ENCODE measurements at places on chromosomes 11 and 22. TPM values are rescaled to one million over a fixed set of nuclear protein-coding genes. Genes with fewer than 3 reads are reported as not detected.

DNA sequence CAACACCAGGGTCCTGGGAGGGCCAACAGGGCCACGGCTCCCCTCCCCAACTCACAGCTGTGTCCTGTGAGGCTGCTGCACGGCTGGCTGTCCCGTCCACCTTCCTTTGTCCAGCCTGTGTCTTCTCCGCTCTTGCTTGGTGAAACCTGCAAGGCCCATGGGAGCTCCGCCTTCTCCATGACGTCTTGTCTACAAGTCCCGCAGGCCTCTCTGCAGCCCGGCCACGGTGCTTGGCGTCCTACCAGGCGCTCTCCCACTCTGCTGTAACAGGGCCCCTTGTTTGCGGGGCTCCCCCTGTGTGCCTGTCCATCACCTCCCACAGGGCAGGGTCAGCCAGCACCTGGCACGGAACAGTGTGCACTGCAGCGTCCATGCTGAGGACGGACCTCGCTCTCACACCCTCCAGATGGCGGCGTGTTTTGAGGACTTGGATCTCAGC is 866.8 kb downstream of the TBC1D22A start:
- no peak for DNase-seq

Gene TMPRSS4
- 318 TPM for total RNA-seq

DNA sequence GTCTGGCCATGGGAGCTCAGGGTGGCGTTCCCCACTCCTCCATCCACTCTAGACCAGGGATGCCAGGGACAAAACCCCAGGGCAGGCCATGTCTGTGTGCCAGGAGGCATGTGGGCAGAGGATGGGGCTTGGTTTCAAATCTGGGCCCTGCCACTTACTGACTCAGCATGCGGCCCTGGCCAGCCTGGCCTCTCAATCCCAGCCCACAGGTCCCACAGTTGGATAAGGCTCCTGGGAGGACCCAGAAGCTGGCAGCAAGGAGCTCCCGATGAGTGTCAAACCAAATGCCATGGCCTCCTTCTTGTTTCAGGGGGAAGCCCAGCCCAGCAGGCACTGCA is 1290.4 kb downstream of the BRD1 start:
- DNase-seq: no peak

DNA sequence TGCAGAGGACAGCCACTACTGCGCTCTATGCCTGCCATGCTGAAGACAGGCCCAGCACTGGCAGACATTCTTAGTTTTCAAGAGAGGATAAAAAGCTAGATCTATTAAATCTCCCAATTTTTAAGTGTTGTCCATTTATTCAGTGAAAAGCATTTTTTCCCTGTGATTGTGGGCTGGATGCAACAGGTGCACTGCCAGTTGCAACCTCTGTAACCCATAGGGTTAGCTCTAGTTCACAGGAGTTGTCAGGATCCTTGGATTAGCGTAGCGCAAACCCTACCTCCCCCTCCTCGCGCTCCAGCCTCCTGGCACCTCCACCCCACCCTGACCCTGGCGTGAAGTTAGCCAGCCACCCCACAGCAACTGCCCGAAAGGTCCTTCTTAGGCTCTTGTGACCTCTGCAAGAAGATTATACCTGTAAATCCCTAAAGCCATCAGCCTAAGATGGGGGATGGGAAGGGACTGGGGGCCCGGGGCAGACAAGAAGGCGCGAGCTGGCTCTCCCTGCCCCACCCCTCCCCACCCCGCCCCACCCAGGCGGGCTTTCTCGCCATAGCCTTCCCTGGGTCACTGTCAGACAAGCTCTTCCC is 30.9 kb downstream of the EIF3F start:
- no peak for DNase-seq

Gene GGTLC3
- not detected for total RNA-seq

- DNase-seq: no peak
These were observed 29.4 kb downstream of the LRP5 start for GRCh38 chr11:68341557-68342458.

- no peak for DNase-seq
These were observed 6.3 kb upstream of the SYCE3 start for GRCh38 chr22:50569041-50569459.

DNA sequence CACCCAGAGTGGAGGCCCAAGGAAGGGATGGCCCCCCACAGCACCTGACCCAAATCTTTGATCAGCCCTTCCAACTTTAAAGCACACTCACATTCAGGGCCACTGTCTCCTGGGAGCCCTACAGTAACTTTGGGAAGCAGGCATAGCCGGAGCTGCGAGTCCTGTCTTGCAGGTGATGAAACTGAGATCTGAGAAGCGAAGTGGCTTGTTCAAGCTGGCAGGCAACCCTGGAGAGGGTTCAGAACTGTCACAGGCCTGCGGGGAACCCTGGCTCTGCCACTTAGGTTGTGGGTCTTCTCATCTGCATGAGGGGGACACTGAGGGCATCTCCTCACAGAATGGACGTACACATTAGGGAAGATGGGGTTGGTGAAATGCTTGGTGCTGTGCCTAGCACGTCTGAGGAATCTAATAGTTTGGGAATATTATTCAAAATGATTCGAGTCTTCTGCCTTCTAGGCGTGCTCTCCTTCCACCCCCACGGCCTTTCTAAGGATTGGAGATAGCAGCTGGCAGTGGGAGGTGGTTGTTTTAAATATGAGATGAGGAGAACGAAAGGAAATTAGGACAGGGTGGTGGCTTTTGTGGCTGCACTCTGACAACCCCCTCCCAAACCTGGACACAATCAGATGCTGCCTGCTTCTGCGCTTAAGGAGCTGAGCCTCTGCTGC is 18.8 kb upstream of the SUN2 start:
- DNase-seq: no peak

DNA sequence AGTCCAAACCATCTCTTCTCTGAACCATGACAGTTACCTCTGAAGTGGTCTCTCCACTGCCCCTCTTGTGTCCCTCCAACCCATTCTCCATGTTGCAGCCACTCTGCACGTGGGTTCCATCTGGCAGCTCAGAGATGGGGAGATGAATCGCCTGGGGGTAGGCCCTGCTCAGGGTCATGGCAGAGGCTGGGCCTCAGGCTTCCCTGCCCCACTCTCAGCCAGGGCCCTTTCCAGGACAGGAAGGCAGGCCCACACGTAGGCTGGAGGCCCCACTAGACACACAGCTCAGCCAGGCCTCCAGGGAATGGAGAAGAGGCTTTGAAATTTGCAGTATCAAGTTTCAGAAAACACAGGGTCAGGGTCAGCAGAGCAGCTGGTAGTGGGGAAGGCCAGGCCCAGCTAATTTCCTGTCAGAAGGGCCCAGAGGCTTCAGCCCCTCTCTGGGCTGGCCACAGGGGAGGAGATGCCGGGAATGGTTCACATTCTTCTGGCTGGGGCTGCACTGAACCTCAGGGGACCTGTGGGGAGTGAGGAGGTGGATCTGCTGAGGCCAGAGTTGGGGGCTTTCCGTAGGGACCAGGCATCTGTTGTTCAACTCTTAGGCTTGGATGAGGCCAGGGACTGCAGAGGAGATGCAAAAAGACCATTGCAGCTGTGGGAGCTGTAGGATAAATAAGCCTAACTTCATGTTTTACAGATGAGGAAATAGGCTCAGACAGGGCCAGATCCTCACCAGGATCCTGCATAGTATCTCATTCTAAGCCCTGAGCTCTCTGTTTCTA is 101.6 kb downstream of the SWAP70 start:
- DNase-seq: no peak

Gene COMMD9
- 42.2 TPM for total RNA-seq

GRCh38 chr11:59654893-59655292 is 13.9 kb downstream of the PATL1 start:
- DNase-seq: no peak

All from left colon (tissue), 2 donors.